ENCODE measurements at places on chromosomes 11 and 22.

GRCh38 chr11:77127235-77127911 lies 673 bp upstream of the MYO7A start:
- DNase-seq: peak; percentile 53

- DNase-seq: no peak
Observed at GRCh38 chr22:28710576-28711191, 30.9 kb downstream of the CHEK2 start.

- peak; percentile 37 for DNase-seq
Observed at GRCh38 chr11:69088676-69089146, 40.0 kb downstream of the TPCN2 start.

DNA sequence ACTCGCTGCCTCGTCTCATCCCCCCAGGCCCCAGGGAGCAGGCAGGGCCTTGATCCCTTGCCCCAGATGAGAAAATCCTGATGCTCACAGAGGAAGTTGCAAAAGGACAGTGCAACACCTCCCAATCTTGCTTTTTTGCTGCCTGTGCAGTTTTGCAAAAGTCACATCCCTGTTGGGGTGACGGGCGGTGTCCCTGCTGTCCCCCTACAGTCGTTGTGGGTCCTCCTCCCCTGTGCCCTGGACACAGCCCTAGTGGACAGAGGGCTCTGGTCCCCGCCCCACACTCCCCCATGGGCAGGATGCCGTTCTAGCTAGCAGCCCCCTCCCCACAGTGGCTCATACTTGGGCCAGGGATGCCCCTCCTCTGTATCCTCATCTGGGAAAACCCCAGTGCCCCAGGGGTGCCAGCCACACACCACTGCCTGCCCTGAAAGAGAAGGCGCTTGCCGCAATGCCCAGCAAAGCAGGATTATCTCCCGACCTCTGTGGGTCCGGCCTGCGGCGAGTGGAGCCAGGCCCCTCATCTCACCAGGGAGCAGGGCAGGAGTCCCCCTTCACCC lies 18.4 kb upstream of the CTSD start:
- DNase-seq: no peak

- no peak for DNase-seq
Observed at GRCh38 chr22:18130699-18131429, 19.1 kb upstream of the USP18 start.

GRCh38 chr22:38454353-38455075 lies 485 bp downstream of the KCNJ4 start:
- no peak for DNase-seq

DNA sequence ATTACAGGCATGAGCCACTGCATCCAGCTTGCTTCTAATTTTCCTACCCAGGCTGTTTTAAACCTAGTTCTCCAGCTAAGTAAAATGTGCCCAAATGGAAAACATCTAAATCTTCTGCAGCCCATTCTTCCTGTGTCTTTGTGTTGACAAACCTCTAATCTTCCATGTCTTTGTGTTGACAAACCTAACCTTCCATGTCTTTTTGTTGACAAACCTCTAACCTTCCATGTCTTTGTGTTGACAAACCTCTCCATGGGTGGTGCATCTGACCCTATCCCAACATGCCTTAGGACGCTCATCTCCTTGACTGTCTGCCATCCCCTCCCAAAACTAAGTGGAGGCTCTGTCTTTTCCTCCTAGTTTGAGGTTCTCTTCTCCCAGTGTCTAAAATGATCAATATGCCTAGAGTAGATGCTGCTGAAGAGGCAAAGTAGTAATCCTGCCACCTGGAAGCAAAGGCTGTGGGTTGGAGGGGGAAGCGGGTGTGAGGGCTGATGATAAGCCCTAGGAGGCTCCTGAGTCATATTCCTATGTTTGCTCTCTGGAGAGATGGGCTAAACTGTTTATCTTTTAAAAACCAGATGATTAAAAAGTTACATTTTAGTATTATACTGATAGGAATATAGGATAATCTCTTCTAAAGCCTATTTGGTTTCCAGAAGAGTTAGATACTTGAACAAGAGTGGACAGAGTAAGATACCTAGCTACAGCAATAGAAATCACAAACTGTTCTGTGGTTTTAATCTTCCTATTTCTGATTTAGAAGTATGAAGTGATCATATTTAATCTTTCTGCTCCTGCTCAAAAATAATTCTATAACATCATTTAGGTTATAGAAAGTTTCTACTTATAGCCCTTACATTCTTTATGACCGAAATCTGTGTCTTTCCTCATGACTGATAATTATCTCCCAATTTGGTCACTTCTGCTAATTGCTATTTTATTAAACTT lies 7.9 kb downstream of the FEN1 start:
- DNase-seq: no peak

DNA sequence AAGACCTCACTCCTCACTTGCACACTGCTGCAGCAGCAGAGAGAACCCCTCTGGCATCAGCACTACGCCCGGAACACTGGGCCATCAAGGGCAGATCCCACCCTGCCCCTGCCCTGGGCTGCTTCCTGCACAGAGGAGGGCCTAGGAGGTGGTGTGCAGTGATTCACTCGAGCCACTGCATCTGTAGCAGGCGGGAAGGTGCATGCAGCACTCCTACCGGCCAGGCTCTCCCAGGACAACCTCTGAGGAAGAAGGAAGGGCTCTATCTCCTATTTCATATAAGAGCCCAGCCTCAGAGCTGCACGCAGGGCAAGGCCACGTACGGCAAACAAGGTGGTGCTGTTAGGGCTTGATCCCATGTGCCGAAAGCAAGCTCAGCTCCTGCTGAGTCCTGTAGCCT lies 14.2 kb downstream of the RANGAP1 start:
- no peak for DNase-seq

DNA sequence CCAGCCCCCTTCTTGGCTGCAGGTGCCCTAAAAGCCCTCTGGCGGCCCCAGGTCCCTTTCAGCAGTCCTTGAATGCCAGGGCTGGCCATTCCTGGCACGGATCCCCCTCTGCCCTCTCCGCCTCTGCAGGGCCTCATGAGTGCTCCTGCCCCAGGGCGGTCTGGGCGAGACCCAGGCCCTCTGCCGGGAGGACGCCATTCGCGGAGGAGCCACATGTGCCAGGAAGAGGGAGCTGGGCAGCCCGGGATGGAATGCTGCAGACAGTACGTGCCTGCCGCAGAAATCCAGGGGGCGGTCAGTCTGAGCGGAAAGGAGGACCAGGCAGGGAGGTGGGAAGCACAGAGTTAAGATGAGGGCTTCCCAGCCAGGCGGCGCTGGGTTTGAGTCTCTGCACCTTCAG lies 2.8 kb downstream of the CABP7 start:
- DNase-seq: no peak

GRCh38 chr11:134800826-134801225 lies 388.8 kb upstream of the B3GAT1 start:
- DNase-seq: no peak

- no peak for DNase-seq
Observed at GRCh38 chr11:65571940-65572339, 398 bp upstream of the FAM89B start.

DNA sequence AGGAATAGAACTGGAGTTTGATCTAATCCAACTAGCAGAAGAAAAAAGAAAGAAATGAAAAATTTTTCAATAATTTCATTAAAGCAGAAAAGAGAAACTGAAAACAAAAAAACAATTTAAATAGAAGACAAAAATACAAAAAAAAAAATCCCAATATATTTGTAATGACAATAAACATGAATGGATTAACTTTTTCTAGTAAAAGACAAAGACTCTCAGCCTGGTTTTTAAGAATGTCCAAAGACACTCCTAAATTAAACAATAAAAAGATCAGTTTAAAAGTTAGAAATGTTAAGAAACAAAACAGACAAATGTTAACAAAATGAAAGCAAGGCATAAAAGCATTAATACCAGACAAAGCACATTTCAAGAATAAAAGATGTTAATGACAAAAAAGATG lies 50.3 kb upstream of the ME3 start:
- DNase-seq: no peak

DNA sequence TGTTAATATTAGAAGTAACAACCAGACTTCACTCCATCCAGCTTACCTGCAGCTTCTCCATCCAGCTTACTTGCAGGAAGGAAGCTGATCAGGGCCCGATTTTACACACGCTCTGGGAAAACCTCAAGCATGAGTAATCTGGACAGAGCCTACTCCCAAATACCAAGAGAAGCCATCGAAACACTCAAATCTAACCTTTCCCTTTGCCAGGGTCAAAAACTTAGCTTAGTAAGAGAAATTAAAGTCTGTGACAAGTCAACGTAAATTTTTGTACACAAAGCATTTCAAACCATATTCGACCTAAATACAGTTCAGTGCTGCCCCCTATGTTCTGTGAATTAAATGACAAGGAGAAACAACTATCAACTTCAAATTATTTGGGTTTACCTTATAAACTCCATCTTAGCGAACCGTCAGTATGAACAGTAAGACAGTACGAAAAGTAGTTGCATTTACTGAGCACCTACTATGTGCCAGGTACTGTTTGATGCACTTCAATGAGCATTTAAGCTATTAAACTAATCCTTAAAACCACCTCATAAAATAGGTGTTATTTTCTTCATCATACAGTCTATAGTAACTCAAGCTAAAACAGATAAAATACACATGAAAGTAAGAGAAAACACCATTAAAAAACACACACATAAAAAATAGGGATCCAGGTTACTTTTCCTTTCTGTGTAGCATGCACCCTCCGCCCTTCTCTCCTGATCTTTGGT lies 36.9 kb downstream of the ARFGAP3 start:
- DNase-seq: no peak

DNA sequence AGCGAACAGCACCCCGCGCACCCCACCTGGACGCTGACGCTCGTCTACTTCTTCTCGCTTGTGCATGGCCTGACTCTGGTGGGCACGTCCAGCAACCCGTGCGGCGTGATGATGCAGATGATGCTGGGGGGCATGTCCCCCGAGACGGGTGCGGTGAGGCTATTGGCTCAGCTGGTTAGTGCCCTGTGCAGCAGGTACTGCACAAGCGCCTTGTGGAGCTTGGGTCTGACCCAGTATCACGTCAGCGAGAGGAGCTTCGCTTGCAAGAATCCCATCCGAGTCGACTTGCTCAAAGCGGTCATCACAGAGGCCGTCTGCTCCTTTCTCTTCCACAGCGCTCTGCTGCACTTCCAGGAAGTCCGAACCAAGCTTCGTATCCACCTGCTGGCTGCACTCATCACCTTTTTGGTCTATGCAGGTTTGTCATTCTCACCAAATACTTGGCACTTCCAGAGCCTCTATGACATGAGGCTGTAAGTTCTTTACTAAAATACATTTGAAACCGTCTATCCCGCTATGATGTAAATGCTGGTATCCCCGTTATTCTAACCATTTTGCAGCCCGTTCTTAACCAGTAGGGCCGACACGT lies 535 bp downstream of the AQP11 start:
- no peak for DNase-seq

DNA sequence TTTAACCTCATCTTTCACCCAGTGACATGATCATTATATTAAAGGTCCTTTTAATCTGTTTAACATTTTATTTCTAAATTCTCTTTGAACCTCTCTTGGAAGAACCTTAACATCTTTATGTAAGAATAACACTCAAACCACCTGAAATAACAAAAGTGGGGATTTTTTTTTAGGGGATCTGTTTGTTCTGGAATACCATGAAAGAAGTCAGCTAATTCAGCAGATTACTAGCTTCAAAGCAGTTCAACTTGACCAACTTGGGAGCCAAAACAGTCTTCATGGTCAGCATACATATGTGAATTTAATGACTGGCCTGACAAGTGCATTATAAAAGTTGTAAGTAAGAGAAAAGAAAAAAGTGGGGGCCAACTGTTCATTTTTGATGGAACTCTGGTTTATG lies 52.3 kb downstream of the CCDC34 start:
- DNase-seq: no peak

DNA sequence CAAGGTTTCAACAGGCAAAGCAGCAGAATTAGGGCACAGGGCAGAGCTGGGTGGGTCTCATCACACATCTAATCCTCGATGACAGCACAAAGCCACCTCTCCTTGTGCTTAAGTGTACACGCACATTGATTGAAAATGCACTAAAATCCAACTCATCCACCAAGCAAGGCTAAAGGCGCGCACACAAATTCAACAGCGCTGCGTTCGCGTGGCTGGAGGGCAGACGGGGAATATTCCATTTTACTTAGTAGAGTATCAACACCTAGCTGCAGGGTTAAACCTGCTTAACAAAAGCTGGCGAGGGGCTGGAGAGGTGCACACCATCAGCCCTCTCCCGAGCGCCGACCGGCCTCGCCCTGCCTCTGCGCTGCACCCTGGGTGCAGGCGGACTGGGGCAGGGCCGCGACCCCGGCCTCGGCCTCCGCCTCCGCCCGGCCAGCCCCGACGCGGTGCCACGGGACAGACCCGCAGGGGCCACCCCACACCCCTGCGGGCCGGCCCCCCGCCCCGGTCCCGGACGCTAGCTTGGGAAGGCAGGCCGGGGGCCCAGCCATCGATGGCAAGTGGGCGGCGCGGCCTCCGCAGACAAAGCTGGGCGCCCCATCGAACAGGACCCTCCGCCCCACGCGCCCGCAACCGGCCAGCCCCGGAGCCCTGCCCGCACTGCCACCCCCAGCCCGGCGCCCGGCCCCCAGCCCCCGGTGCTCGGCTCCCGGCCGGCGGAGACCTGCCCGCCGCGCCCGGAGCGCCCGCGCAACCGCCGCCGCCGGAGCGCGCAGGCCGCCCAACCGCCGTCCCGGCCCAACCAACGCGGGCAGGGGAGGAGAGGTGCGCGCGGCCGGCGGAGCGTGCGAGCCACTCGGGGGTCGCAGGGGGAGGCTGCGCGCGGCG lies 929 bp downstream of the PRDM10 start:
- DNase-seq: no peak

DNA sequence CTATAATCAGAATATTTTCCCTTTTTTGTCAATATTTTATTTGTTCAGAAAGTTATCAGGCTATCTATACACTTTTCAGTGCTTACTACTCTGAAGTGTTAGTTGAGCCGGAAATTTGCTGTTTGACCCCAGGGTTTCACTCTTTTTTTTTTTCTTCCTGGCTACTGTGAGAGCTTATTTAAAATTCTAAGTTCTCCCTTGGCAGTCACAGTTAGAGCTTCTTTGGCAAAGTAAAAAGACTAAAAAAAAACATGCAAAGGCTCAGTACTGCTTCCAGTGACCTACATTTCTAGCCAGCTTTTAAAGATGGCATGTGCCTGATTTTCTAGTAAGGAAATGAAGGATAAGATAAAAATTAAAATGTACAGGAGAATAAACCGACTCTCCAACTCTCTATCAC lies 48.4 kb downstream of the ELP4 start:
- DNase-seq: no peak

DNA sequence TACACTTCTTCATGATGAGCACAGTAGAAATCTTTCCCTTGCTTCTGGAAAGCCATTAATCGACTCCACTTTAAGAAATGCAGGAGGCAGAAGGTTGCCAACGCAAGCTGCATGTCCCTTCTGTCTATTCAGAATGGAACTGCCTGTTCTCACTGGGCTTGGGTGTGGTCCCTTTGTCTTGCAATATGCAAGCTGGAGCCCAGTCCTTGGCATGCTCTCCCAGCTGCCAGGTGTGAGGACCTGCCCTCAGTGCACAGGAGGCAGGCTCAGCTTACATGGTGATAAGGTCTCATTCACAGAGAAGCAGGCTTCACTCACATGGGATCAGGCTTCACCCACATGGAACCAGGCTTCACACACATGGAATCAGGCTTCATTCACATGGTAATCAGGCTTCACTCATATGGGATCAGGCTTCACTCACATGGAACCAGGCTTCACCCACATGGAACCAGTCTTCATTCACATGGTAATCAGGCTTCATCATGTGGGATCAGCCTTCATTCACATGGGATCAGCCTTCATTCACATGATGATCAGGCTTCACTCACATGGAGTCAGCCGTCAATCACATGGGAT lies 59.2 kb upstream of the USP47 start:
- DNase-seq: no peak

GRCh38 chr11:66341502-66342126 lies 3.3 kb downstream of the BRMS1 start:
- no peak for DNase-seq
